Nephron progenitor cell (in vitro differentiated cells): ENCODE measurements at places on chromosomes 5 and 9.

- peak; percentile 72 for DNase-seq
Observed at GRCh38 chr5:108381350-108381953, 446 bp downstream of the FBXL17 start.

- peak; percentile 69 for DNase-seq
Observed at GRCh38 chr5:83471405-83472212, at the start of gene VCAN. Gene VCAN (plus strand): TSS chr5:83471744. CDS start chr5:83483519, 11,775 bp downstream.

DNA sequence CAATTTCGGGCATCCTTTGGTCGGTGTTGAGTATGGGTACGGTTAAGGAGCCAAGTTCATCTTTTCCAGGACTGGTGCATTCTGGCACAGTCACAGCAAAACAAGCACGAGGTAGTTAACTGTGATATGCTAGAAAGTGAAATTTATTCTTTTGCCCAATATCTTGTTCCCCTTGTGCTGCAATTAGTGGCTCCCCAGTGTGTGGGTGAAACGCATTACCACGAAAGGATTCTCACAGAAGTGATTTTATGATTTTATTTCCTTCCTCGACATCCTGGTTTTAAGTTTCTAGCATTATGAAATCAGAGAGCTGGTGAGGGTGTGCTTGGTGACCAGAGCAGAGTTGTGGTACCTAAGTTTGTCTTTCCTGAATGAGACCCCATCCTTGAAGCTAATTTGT is 1.5 kb downstream of the FRMPD1 start:
- DNase-seq, result no peak

DNA sequence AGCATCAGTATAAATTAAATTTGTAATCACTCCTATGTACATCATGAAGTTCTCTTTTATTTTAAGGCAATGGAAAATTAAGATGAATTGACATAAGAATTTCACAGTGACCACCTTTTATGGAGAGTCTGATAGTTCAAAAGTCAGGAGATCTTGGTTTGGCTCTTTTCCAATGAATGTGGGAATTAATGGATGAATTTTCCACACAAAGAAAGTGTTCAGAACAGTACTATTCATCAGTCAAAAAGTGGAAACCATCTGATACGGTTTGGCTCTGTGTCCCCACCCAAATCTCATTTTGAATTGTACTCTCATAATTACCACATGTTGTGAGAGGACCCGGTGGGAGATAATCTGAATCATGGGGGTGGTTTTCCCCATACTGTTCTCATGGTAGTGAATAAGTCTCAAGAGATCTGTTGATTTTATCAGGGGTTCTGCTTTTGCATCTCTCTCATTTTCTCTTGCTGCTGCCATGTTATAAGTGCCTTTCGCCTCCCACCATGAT is 24.5 kb downstream of the CCDC125 start:
- no peak for DNase-seq

- no peak for DNase-seq
Observed at GRCh38 chr5:120527251-120527650, 63.2 kb downstream of the PRR16 start.

- DNase-seq, result no peak
Observed at GRCh38 chr5:160651692-160652645, 200.0 kb downstream of the ATP10B start.

GRCh38 chr5:75681125-75681830 is 36.0 kb downstream of the POC5 start:
- DNase-seq, result no peak

GRCh38 chr5:10849278-10849677 is 88.2 kb upstream of the DAP start:
- no peak for DNase-seq

- no peak for DNase-seq
Observed at GRCh38 chr5:329121-329735, 7.7 kb downstream of the AHRR start.

DNA sequence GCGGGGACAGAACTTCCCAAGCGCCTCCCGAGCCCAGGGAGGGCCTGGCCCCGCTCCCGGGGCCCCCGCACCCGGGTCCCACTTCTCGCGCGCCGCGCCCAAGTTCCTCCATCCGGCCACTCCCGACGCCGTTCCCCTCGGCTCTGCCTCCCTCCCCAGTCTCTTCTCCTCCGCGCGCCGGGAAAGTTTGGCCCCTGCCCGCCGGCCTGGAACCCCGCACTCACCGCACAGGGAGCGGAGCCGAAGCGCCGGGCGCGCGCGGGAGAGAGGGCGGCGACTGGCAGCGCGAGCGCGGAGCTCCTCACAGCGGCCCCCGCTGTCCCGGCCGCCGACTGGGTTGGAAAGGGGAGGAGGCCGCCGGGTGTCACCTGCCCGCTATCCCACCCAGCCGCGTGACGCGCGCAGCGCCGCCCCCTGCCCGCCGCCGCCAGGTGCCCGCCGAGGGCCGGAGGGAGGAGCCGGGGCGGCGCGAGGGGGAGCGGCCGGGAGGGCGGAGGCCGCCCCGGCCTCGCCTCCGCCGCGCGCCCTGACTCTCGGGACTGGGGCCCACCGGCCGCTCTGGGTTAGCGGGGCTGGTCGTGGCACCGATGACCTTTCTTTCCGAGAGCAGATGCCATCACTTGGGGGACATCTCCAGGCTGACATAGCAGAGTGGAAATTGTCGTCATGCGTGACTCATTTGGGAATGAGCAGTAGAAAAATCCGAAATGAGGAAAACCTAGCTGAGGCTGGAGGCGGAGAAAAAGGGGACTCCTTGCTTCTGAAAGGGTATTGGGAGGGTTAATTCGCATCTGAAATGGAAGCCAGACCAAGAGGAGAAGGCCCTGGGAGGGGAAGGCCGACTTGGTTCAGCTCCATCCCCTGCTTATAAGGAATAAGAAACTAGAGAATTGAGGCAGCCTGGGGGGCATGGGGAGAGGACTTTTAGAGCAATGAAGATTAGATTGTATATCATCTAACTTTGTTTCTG is at the start of gene ELOVL7:
Gene ELOVL7 (minus strand): TSS at position 334 of the 970 bp plus-strand sequence. CDS start 56,872 bp downstream, outside the sequence.
- DNase-seq, result peak; percentile 85

GRCh38 chr5:38613992-38614836 is 57.8 kb upstream of the LIFR start:
- DNase-seq, result no peak

DNA sequence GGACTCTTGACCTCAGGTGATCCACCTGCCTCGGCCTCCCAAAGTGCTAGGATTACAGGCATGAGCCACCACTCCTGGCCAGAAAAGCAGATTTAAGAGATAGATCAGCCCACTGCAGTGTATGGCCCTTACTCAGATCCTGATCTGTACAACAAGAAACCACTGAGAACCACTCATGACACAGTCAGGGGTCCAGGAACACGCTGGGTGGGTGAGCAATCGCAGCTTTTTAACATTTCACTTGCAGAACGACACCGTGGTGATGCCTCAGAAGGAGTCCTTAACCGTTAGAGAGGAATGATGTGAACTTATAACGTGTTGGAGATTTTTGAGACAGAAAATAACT is 45.3 kb upstream of the NSMF start:
- DNase-seq, result no peak

DNA sequence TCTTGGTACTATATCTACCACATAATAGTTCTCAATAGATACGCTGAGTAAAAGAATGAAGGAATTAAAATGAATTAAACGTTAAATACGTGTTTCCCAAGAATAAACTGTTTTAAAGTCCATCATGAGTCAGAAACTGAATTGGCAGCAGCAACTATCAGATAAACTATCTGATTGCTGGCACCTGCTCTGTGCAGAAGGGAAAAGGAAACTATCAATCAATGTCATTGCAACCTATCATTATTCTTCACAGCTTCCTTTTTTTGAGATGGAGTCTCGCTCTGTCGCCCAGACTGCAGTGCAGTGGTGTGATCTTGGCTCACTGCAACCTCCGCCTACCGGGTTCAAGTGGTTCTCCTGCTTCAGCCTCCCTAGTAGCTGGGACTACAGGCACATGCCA is 8.8 kb upstream of the WDR36 start:
- no peak for DNase-seq

DNA sequence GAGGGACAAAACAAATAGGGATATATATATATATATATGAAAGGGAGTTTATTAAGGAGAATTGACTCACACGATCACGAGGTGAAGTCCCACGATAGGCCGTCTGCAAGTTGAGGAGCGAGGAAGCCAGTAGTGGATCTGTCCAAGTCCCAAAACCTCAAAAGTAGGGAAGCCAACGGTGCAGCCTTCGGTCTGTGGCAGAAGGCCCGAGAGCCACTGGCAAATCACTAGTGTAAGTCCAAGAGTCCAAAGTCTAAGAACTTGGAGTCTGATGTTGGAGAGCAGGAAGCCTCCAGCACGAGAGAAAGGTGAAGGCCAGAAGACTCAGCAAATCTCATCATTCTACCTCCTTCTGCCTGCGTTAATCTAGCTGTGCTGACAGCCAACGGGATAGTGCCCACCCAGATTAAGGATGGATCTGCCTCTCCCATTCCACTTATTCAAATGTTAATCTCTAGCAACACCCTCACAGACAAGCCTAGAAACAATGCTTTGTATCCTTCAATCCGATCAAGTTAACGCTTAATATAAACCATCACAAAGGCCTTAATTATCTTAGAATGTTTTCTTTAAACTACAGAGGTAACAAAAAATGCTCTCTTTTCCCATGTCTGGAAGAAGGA is 23.8 kb upstream of the DAB2 start:
- no peak for DNase-seq

GRCh38 chr5:27472871-27473270 is 434.5 kb upstream of the CDH9 start:
- no peak for DNase-seq

DNA sequence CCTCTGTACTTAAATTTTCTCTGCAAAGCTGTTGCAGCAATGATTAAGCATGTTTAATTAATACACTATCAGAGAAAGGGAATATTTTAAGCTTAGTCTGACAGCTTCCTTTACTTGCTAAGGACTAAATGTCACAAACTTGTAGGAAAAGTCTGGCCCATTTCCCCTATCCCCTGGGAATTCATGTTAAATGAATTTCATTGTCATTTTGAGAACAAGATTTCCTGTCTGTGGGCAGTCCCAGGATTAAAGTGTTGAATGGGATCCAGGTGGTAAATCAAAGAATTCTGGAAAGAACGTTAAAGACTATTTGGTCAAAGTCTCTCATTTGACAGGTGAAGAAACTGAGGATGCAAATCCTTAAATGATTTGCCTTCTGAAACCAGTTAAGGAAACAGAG is 214.8 kb downstream of the MPDZ start:
- DNase-seq, result no peak

- DNase-seq, result no peak
Observed at GRCh38 chr5:82424211-82424610, 146.1 kb upstream of the RPS23 start.

- DNase-seq, result no peak
Observed at GRCh38 chr9:93546356-93546755, 30.0 kb upstream of the PHF2 start.

DNA sequence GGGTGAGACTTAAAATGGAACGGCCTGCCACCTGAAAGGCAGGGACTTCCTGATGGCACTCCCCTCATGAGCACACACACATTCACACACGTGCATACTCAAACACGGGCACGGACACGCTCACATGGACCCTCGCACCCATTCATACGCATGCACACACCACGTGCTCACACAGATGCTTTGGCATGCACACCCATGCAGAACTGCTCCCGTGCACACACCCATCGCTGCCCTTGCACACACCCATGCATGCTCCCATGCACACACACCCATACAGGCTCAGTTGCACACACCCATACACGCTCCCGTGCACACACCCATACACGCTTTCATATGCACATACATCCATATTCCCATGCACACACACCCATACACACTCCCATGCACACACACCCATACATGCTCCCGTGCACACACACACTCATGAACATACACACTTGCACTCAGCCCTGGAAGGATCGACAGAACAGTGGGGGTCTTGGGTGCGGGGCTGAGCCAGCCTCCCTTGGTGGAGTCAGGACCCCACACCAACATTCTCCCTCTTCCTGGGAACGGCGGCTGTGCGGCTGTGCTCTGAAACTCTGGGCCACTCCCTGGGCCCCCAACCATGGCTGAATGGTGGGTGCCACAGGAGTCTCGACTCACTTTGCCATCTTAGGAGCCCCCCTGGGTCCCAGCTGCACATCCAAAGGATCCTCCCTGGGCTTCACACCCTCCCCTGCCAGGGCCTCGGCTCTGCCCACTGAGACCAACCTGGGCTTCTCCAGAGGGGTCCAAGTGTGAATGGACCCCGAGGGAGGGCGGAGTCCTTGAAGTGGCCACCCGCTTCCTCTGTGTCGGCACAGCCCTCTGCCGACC is 115.2 kb downstream of the RXRA start:
- DNase-seq, result no peak

DNA sequence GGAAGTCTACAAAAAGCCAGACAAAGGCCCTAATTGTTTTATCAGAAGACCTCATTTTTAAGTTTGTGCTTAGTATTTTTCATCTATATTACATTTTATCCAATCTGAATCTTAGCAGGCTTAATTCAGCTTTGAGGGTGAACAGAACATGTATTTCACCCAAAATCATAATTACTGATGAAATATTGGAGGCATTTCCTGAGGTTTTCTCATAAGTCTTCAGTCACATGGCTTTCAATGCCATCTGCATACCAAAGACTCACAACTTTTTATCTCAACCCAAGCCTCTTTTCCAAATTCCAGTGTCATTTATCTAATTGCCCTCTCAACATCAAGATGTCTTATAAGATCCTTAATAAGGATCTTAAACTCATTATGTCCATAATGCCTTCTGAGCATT is 150.8 kb downstream of the TTC39B start:
- DNase-seq, result no peak

DNA sequence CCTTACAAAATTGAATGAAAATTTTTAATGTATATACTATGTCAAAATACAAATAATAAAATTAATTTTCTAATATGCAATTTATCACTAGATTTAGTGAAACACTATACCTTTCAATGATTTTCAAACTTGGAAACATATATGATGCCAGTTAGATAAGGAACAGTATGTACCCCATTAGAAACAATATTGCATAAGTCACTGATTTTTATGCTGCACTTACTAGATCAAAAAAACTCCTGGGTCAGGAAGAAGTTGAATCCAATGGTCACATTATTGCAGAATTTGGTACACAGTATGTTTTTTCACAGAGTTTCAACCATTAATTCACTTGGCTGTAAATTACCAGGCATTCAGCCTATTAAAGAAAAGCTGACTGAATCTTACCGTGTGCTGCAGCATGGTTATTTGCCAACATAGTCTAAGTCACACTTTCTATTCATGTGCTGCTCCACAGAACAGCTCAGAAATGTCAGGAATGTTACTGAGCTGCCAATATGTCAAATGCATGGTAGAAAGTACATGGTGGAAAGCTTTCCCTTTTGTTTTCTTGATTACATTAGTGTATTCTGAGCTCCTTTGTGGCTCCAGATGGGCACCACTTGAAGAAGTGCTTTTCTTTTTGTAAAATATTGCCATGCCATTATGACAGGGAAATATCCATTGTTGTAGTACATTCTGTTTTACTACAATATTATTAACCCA is 9.9 kb upstream of the PRR16 start:
- DNase-seq, result no peak

GRCh38 chr9:107734256-107735013 is 244.9 kb upstream of the KLF4 start:
- DNase-seq, result no peak

GRCh38 chr9:100058699-100059579 is 39.9 kb downstream of the ERP44 start:
- no peak for DNase-seq

DNA sequence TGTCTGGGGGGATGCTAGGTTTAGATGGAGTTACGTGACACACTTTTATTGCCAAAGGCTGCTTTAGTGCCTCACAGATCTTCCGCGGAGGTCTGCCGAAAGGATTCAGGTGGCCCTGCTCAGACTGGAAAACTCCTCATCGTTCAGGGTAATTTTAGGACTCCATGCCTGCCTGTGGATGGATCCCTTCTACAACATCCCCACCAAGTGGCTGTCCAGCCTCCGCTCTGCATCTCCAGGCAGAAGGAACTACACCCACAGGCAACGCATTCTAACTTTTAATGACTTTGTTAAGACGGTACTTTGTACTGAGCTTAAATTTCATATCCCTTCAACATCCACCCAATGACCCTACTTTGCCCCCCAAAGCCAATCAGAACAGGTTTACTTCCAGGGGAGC is 29.4 kb downstream of the ATPSCKMT start:
- DNase-seq, result no peak
